ENCODE measurements at places on chromosomes 13 and 19. TPM values are rescaled to one million over a fixed set of nuclear protein-coding genes. Genes with fewer than 3 reads are reported as not detected.

GRCh38 chr13:37640499-37640898 lies 41.9 kb upstream of the POSTN start:
- no peak for DNase-seq

The SIGLEC5 gene
- not detected for polyA plus RNA-seq

GRCh38 chr19:10835754-10836478 lies at the start of gene TMED1:
TMED1 (minus strand) TSS chr19:10836212; CDS start chr19:10836191, 21 bp downstream.
- peak; percentile 100 for DNase-seq

The SLITRK6 gene
- polyA plus RNA-seq, result not detected

The KISS1R gene
- not detected for polyA plus RNA-seq

The TTC9B gene
- not detected for polyA plus RNA-seq

GRCh38 chr19:292951-293350 lies 1.7 kb upstream of the PLPP2 start:
- no peak for DNase-seq

DNA sequence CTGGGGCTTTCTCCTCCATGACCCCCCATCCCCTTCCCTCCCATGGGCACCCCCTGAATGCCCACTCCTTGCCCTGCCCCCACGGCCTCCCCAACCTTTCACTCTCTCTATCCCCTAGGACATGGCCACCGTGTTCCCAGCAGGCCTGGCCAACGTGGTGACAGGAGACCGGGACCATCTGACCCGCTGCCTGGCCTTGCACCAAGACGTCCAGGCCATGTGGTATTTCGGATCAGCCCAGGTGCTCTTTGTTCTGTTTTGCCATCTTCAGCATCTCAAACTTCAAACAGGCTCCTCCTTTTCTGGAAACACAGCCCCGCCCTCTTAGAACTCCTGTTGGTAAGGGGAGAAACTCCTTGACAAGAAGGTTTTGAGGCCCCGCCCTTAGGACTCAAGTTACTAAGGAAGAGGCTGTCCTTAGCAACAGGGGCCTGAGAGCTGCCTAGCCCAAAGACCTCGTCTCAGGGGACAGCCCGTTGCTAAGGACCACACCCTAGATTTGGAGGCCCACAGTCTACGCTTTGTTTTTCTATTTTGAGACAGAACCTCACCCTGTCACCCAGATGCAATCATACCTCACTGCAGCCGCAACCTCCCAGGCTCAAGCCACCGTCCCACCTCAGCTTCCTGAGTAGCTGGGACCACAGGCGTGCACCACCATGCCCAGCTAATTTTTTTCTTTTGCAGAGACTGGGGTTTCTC lies 5.1 kb upstream of the FLT3LG start:
- no peak for DNase-seq

The CEACAM18 gene
- polyA plus RNA-seq, result not detected

DNA sequence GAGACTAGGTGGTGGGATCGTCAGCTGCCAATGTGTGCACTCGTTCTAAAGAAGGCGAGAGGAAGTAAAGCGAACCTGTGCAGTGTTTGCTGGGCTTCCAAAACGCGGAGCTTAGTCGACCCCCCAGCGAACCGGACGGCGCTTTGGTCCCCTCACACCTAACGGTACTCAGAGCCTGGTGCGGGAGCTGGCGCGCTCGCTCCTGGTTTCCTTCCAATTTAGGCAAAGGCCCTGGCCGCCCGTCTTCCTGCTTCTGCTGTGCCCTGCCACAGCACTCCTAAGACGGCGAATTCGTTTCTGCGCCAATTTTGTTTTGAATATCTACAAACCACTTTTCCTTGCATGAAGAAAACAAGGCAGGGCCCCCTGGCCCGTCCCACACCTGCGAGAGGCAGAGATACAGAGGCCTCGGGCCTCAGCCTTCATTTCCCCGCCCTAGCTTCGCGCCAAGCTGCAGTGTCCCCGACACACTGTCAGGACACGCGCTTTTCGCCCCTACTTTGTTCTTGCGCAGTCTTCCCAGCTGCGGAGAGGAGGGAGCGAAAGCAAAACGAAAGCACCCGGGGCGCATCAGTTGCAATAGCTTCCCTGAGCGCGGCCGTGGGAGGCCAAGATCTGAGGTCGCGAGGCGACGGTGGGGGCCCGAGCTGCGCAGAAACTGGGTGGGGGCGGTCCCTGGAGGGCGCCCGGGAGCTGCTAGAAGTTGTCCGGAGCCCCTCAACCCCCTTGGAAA lies 111.9 kb downstream of the KCNRG start:
- DNase-seq, result peak; percentile 86

GRCh38 chr13:110726726-110727125 lies 13.2 kb downstream of the ING1 start:
- no peak for DNase-seq

DNA sequence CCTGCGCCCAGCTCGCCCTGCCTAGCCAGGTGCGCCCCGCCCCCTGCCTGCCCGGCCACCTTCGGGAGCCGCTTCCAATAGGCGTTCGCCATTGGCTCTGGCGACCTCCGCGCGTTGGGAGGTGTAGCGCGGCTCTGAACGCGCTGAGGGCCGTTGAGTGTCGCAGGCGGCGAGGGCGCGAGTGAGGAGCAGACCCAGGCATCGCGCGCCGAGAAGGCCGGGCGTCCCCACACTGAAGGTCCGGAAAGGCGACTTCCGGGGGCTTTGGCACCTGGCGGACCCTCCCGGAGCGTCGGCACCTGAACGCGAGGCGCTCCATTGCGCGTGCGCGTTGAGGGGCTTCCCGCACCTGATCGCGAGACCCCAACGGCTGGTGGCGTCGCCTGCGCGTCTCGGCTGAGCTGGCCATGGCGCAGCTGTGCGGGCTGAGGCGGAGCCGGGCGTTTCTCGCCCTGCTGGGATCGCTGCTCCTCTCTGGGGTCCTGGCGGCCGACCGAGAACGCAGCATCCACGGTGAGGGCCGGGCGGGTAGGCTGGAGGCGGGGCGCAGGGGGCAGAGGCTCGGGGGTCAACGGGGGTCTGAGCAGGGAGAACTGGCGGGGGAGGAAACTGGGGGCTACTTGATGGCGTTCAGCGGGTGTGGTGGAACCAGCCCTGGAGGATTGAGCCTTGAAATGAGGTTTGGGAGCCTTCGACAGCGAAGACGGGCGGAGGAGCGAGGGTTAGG lies at the start of gene SPINT2:
SPINT2 (plus strand) TSS at position 88 of the 727 bp plus-strand sequence; CDS start at position 408, 320 bp downstream.
- DNase-seq, result no peak

- DNase-seq, result no peak
Measured at GRCh38 chr13:91405240-91405639, 6.8 kb downstream of the GPC5 start.

DNA sequence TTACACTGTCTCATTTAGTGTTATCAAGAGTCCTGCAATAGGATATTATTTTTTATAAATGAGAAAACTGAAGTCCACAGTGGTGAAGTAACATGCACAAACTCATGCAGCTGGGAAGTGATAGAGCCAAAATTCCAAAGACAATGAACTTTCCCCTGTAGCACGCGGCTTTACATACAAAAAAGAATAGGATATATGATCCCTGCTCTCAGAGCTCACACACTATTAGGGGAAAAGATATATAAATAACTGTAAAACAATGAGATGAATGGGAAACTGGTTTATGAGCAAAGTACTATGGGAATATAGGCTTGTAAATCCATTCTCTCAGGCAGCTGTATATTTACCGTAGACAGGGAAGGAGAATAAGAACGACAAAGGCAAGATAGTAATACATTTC lies 39.7 kb downstream of the THSD1 start:
- no peak for DNase-seq

DNA sequence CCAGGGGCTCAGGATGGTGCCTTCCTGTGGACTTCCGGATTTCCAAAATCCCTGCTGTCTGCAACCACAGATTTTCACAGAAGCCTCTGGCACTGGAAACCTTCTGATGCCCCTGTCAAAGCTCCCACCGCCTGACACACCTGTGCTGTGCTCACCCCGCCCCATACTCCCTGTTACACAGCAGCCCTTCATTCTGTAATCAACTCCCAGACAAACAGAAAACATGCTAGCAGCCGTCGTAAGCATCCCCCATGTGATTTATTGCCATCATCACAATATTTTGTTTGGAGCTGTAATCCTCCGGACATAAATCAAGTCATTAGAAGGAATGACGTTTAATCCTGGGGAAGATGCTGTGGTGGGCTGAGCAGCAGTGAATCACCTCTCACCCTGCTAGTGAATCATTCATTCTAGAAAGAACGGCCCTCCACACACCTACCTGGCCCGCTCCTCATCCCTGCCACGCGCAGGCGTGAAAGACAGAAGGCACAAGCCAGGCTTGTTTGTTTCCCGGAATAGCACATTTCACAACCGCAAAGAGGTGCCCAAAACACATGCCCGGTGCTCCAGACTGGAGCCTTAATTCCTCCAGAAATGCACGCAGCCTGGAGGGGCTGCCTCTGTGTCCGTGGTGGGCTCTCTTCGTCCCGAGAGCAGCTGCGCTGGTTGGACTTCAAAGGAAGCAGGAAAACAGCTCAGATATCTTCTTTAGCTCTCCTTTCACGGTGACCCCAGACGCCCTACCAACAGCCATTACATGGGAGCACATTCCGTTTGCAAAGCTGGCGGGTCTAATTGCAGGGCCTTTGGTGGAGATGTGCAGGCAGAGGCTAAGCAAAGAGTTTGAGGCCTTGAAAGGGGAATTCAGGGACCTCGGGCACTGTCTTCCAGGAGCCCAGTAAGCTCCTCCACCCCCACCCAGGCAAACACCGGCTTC lies 41.3 kb upstream of the KCTD15 start:
- DNase-seq, result peak; percentile 58

DNA sequence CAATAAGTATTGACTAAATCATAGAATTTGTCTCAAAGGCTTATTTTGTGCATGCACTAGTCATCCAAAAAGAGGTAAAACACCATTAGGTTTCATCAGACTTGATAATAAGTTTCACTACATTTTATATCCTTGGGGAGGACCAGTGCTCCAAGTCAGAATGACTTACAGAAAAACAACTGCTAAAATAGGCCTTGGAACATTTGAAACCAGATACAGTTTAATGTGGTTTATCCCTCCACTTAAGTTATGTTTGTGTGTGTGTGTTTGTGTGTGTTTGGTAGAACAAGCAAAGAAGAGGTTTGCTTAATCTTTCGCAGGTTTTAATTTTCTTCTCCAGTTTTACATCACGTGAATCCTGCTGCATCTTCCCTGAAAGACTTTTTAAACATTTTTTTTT lies 570.9 kb downstream of the PCDH9 start:
- DNase-seq, result no peak

The PSG4 gene
- polyA plus RNA-seq, result not detected

The LPAR2 gene
- 5.6 TPM for polyA plus RNA-seq

The SIGLEC8 gene
- not detected for polyA plus RNA-seq

The ERICH4 gene
- polyA plus RNA-seq, result 23.1 TPM

GRCh38 chr13:102571075-102571474 lies 25.7 kb upstream of the TPP2 start:
- DNase-seq, result no peak

DNA sequence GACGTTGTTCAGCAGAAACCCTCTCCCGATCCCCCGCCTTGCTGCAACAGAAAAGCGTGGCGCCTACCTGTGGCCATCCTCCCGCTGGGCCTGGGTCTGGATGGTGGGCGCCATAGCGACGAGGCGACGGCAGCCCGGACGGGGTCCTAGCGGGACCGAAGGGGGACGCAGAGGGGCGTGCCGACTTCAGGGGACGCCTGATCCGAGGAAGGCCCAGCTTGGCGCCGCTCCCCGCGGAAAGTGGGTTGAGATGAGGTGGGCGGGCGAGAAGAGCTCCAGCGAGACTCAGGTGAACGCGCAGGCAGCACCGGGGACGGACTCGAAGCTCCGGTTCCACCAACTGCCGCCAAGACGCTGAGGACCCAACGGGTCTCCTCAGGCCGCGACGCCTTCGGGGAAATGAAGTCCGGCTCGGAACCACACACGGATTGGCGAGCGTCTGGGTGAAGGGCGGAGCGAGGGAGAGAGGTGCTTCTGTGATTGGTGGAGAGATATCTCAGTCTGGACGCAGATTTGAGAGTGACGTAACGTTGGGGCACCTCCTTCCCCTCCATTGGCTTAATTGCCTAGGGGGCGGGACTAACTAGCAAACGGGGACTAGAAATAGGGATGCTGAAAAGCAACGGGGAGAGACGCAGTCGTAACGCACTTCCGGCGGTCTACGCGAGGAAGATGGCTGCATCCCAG lies at the start of the genes MED29 and PAF1:
MED29 (plus strand) TSS at position 628 of the 687 bp plus-strand sequence; CDS start at position 673, 45 bp downstream.
PAF1 (minus strand) TSS at position 356 of the 687 bp plus-strand sequence; CDS start at position 114, 242 bp downstream.
- peak; percentile 100 for DNase-seq

The CYP2A6 gene
- not detected for polyA plus RNA-seq

- DNase-seq, result no peak
Measured at GRCh38 chr13:114324334-114324733, 10.0 kb downstream of the CHAMP1 start.

The MUC16 gene
- not detected for polyA plus RNA-seq

The CGB2 gene
- polyA plus RNA-seq, result not detected

- DNase-seq, result no peak
Measured at GRCh38 chr13:111661776-111662175, 341.3 kb downstream of the TEX29 start.

DNA sequence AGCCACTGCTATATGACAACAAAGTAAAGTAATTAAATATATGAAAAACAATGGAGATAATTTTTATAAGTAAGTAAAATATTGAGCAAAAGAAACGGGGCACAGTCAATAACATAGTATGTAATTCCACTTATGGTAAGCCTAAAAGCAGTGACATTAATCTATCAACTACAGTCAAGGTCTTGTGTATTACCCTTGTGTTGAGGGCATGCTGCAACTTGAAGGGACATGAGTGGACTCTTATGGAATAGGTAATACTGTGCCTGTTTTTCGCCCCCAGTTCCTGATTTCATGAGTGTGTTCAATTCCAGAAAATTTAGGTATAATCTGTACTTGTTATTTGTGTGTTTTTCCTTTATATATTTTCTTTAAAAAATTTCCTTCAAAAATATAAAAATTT lies 201.3 kb upstream of the SLITRK6 start:
- DNase-seq, result no peak

GRCh38 chr19:17623224-17623935 lies 64.8 kb downstream of the UNC13A start:
- DNase-seq, result peak; percentile 61

GRCh38 chr13:48497669-48498068 lies 35.2 kb downstream of the RCBTB2 start:
- DNase-seq, result no peak

GRCh38 chr13:78197231-78197630 lies 278.6 kb upstream of the EDNRB start:
- no peak for DNase-seq

GRCh38 chr19:50894478-50895356 lies 16.5 kb downstream of the KLK4 start:
- no peak for DNase-seq

The ANGPTL8 gene
- polyA plus RNA-seq, result 1.3 TPM

- no peak for DNase-seq
Measured at GRCh38 chr19:38679839-38680238, 32.4 kb downstream of the ACTN4 start.

The ZIM2 gene
- not detected for polyA plus RNA-seq

The MAU2 gene
- 12.3 TPM for polyA plus RNA-seq

- no peak for DNase-seq
Measured at GRCh38 chr19:56383826-56384605, 9.3 kb downstream of the ZNF582 start.

DNA sequence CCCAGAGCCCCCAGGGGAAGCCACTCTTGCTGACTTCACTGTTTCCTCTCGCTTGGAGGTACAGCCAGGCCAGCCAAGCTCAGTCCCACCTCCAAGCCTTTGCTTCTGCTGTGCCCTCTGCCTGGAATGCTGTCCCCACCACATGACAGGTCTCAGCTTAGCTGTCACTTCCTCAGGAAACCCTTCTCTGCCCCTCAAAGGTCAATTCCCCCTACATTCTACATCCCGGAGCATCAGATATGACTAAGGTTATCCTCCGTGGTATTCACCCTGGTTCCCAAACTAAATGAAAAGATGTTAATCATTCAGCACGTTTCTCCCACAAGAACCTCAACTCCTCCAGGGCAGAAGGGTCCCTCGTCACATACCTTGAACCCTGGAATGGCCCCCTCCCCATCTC lies 53.5 kb downstream of the PTPRS start:
- DNase-seq, result no peak
